ENCODE measurements at places on chromosomes 11 and 22.
A peak's percentile ranks its signal among the peaks of the same experiment; 100 is the strongest.

- peak; percentile 17 for DNase-seq
Observed at GRCh38 chr11:69166218-69167115, 10.7 kb downstream of the SMIM38 start.

GRCh38 chr11:66081505-66081904, 11.4 kb downstream of the PACS1 start:
- no peak for DNase-seq

- no peak for DNase-seq
Observed at GRCh38 chr11:134277183-134278001, 1.2 kb downstream of the GLB1L3 start.

DNA sequence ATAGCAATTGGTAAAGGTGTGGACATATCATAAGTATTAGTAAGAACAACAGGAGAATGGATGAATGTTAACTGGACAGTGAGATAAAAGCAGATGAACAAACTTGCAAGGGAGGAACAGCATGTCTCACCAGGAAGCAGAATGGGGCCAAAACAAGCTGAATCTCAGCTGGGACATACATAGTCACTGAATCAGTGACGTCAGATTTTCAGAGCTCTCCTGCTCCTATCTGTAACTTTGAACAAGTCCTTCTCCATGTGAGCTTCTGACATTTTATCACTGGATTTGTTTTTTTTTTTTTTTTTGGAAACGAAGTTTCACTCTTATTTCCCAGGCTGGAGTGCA, 118.7 kb downstream of the BBOX1 start:
- DNase-seq = no peak

- DNase-seq = no peak
Observed at GRCh38 chr11:92413757-92414513, 189.3 kb downstream of the FAT3 start.
